Mesangial cell (primary cell): ENCODE measurements at places on chromosomes 16 and 17. TPM values are rescaled to one million over a fixed set of nuclear protein-coding genes. Genes with fewer than 3 reads are reported as not detected.

The NEUROD2 gene
- not detected in 2 replicates for total RNA-seq

The RASL10B gene
- 2.8 and 9.0 TPM in 2 replicates for total RNA-seq

The MT1F gene
- 12.9 and 25.0 TPM in 2 replicates for total RNA-seq

The ETV4 gene
- total RNA-seq: 4.3 and 33.1 TPM in 2 replicates

The CBX8 gene
- total RNA-seq: 3.1 and 6.2 TPM in 2 replicates

The PRSS8 gene
- 2.6 and 13.1 TPM in 2 replicates for total RNA-seq

The SBK1 gene
- total RNA-seq: 0.65 and 3.9 TPM in 2 replicates

The C16orf86 gene
- 7.0 and 10.8 TPM in 2 replicates for total RNA-seq

The OTOP3 gene
- not detected in 2 replicates for total RNA-seq

The CD68 gene
- total RNA-seq: 12.1 and 20.0 TPM in 2 replicates

The INO80E gene
- total RNA-seq: 39.2 and 97.6 TPM in 2 replicates

The TAT gene
- total RNA-seq: not detected in 2 replicates

The GPR179 gene
- under 0.01 TPM in 1 of 2 replicates, not detected in the other for total RNA-seq

The MYL4 gene
- not detected in 2 replicates for total RNA-seq

The SEPTIN1 gene
- total RNA-seq: 0.63 TPM in 1 of 2 replicates, not detected in the other

The MEIOC gene
- total RNA-seq: 0.63 and 3.4 TPM in 2 replicates

The MT1M gene
- total RNA-seq: 5.6 and 8.5 TPM in 2 replicates

The ABCC12 gene
- not detected in 2 replicates for total RNA-seq

The TOX3 gene
- 0.65 and 1.0 TPM in 2 replicates for total RNA-seq

The PITPNM3 gene
- total RNA-seq: 2.3 and 3.8 TPM in 2 replicates

The SYT17 gene
- under 0.01 and 4.6 TPM in 2 replicates for total RNA-seq

The TNK1 gene
- 2.6 and 4.6 TPM in 2 replicates for total RNA-seq

The POLR3K gene
- 3.4 and 10.8 TPM in 2 replicates for total RNA-seq

The RANBP10 gene
- total RNA-seq: 8.0 and 9.5 TPM in 2 replicates

The GPT2 gene
- total RNA-seq: 23.1 and 47.6 TPM in 2 replicates

The NPIPB6 gene
- 0.49 TPM in 1 of 2 replicates, not detected in the other for total RNA-seq
